ENCODE measurements at places on chromosomes 1 and 21.

GRCh38 chr1:107010582-107010981 lies 45.9 kb upstream of the PRMT6 start:
- DNase-seq: no peak

DNA sequence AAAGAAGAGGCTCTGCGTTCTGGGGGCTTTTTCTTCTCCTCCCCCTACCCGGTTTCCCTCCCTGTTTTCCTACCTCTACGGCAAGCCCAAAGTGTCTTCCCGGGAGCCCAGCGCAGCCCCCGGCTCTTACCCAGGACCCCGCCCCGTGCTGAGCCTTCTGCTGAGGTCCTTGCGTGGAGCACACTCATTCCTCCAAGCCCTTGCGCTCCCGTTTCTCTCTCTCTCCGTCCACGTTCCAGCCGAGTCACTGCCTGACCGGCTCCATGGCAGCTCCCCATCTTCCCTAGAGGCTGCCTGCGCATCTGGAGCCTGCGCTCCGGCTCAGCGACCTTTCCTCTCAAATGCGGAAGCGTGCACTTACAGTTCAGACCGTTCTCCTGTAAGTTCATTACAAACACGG lies 24.9 kb upstream of the PDXK start:
- DNase-seq: no peak

- DNase-seq: no peak
Measured at GRCh38 chr1:239587066-239587465, 200.7 kb downstream of the CHRM3 start.

DNA sequence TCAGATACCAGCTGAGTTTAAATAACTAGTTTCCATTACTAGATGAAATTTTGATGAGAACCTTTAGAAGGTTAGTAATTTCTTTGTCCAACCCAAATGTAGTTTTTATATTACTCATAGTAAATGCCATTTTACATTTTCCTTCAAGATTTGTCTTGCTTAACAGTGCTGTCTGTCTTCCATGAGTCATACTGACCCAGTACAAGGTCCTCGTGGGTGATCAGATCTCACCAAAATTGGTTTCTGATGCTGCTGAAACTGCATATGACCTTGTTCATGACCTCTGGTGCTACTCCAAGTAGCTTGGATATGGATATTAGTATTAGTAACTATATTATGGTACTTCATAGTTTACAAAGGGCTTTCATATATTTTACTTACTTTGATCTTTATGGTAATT lies 207.1 kb downstream of the RYR2 start:
- no peak for DNase-seq

GRCh38 chr1:214524824-214525223 lies 26.6 kb downstream of the PTPN14 start:
- no peak for DNase-seq

DNA sequence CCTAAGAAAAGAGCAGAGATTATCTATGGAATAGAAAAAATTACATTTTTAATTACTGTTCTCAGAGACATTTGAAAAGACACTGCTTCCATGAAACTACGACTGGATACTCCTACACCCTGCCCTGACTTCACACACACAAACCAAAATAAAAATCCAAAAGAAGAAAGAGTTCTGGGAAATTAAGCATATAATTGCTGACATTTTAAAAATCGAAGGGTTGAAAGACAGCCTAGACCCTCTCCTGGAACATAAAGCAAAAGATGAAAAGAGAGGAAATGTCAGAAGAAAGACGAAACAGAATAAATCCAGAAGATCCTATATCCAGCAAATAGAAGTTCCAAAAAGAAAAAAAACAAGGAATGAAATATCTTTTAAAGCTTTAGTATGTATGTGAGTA lies 32.8 kb upstream of the EEIG2 start:
- no peak for DNase-seq

- no peak for DNase-seq
Measured at GRCh38 chr1:47506053-47506452, 68.2 kb downstream of the FOXD2 start.

- DNase-seq: no peak
Measured at GRCh38 chr1:221998781-221999180, 256.9 kb upstream of the DUSP10 start.

GRCh38 chr1:229710746-229711145 lies 84.7 kb downstream of the URB2 start:
- DNase-seq: no peak

GRCh38 chr21:42815217-42815616 lies 64.1 kb downstream of the WDR4 start:
- DNase-seq: no peak

DNA sequence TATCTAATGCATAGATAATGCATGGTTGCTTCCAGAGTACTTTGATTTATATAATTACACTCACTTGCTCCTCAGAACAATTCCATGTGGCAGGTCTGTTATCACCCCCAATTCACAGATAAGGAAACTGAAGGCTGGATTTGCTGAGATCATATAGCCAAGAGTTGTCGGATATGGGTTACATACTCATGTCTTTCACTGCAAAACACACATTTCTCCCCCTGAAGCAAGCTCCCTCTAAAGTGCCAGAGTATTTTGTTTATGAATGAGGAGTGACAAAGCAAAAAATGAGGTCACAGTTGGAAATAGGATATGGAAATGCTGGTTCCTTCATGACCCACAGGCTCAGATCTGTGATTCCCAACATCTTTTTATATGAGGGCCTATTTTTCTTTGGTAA lies 134.2 kb downstream of the ROR1 start:
- DNase-seq: no peak

GRCh38 chr1:103254691-103255090 lies 146.4 kb upstream of the COL11A1 start:
- DNase-seq: no peak

GRCh38 chr1:150066838-150067183 lies 765 bp upstream of the VPS45 start:
- peak; percentile 13 for DNase-seq

- no peak for DNase-seq
Measured at GRCh38 chr1:99332561-99332960, 68.3 kb downstream of the PLPPR4 start.

DNA sequence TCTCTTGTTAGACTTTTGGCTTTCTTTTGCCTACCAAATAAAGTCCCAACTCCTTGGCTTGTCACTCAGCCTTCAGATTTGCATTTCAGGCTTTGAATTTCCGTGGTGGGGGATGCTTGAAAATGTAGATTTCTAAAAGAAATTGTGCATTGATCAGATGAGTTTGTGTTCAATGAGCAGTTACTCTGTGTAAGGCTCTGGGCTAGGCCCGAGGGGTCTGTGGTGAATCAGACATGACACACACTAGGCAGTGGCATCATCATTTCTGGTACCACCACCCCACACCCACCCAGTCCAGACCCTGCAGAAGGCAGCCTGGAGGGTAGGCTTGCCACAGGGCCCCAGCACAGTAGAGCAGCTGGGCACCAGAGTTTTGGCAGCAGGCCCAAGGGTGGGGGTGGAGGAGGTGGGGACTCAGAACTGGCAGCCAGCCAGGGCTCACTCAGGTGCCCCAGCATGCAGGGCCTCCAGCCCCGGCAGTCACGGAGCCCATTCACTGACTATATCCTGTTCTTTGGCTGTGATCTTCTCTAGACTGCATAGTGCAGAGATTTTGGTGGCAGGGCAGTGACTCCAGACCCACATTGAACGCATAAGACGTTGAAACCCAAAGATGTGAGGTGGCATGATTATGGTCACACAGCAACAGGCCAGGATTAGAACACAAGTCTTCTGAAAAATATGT lies 97.2 kb upstream of the ARTN start:
- DNase-seq: no peak

- no peak for DNase-seq
Measured at GRCh38 chr1:67571406-67571805, 113.6 kb upstream of the GADD45A start.

Measured in smooth muscle cell of the brain vasculature (primary cell).